ENCODE measurements at places on chromosomes 16 and 17.

DNA sequence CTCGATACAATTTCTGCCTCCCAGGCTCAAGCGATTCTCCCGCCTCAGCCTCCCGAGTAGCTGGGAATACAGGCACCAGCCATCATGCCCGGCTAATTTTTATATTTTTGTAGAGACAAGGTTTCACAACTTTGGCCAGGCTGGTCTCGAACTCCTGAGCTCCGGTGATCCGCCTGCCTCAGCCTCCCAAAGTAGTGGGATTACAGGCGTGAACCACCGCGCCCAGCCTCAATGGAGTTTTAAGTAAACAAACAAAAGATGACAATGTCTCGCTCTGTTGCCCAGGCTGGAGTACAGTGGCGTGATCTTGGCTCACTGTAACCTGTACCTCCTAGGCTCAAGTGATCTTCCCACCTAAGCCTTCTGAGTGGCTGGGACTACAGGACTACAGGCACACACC is 52.6 kb upstream of the TRAP1 start:
- no peak for DNase-seq

- no peak for DNase-seq
These were observed 35.8 kb upstream of the LHX1 start for GRCh38 chr17:36901506-36901905.

DNA sequence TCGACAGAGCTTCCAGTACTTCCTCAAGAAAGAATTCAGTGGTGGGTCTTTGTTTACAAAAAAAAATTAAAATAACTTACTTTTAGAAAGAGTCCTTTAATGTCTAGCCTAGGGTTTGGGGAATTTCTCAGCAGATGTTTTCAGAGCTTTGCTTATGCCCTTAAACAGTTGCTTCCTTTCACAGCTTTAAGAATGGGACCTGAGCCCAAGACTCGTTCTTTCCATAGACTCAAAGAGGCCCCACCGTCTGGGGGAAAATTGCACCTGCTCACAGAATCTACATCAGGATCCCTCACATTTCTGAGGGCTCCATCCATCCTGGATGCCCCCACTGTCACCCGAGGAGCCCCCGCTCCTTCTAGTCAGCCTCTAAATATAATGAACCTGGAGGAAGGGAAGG is 60.0 kb downstream of the RGS9 start:
- DNase-seq = no peak

DNA sequence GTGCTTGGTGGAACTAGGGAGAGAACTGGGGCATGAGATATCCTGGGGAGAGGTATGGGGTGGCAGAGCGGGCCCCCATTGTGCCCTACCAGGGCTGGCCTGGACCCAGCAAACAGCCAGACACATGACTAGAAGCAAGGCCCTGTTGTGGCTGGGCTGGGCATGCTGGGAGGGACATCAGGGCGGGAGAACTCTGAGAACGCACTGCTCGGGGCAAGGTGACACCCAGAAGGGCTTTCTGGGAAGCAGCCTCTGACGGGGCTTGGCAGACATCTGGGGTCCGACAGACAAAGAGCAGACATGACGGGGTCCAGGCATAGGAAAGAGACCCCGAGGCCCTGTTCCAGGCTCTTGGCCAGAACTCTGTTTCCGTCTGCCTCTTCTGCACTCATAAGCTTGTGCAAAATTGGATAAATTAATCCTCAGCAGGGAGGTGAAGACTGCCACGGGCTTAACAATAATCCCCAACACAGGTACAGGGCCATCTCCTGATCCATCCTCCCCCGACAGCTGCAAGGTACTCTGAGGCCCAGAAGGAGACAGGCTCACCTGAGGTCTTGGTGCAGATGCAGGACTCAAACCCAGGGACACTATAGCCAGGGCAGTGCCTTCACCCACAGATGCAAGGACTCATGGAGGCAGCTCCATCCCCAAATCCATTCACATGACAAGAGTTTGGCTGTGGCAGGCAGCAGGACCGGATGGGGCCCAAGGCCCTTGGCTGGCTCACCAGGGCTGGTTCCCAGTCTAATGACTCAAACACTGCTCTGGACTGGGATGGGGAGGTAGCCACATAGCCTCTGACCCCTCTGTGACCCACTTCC is 5.4 kb downstream of the SREBF1 start:
- no peak for DNase-seq

- DNase-seq = no peak
These were observed 69.0 kb upstream of the GNAO1 start for GRCh38 chr16:56122251-56122650.

GRCh38 chr16:30357085-30357714 is 2.1 kb upstream of the CD2BP2 start:
- no peak for DNase-seq

- no peak for DNase-seq
These were observed 2.3 kb downstream of the METRNL start for GRCh38 chr17:83081684-83082201.

DNA sequence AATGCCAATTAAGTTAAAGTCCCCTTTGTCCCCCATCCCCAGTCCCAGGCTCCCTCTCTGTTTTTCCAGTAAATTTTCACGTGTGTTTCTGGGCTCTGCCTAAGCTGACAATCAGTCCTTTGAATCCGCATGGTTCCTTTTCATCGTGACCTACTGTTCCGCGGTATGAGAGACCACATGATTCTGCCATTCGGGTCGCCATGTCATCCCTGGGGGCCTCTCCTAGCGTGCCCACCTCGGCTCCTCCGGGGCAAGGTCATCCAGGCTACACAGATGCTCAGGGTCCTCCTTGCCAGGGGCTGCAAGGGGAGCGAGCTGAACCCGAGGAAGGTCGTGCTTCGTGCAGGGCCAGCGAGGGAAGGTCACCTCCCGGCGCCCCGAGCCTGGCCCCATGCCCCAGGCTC is 157.6 kb downstream of the RAB11FIP4 start:
- DNase-seq = no peak

DNA sequence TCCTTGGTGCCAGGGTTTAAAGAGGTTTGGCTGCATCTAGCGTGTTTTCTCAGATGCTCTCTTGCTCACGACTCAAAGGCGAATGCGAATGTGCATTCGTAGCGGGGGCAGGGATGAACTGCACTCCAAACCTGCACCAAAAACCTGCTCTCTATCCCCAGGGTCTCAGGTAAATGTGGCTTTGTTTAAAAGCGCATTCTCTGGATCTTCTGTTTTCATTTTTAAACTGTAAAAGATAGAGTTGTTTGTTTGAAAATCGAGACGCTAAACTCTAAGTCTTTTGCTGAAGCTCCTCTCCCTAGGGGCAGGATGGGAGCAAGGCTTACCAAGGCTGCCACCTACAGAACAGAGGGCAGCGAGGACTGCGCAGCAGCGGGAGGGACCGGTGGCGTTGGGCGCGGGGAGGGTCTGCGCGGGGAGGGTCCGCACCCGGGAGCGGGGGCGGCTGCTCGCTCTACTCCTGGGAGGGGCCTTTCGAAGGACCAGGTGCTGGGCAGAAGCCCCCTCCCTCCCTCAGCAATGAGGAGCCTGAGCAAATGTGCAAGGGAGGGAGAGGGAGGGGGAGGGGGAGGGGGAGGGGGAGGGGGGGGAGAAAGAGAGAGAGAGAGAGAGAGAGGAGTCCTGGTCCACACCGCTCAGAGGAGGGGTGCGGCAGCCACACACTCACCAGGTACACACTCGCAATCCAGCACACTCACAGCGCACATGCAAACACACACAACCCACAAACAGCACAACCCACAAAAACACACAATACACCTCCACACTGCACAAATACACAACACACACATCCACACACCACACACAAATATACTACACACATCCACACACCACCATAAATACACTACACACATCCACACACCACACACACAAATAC is 142.8 kb downstream of the GRIN2A start:
- no peak for DNase-seq

DNA sequence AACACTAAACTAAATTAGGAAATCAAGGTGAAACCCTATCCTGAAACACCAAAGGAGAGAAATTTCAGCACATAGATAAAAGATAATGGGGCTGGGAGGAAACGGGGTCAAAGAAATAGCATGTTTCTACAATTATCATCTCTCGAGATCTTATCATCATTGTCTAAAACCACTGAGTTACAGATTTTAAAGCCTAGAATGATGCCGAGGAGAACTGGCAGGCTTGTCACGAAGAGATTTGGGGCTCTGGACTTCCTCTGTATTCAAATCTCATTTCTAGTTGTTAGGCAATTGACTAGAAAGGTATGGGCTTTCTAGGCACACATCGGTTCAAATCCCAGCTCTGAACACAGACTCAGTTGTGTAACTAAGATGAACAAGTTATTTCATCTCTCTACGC is 9.3 kb downstream of the PDZD9 start:
- no peak for DNase-seq

GRCh38 chr17:71110326-71110725 is 941.0 kb downstream of the KCNJ2 start:
- no peak for DNase-seq

Measured in NCI-H1105 (cell line).